ENCODE measurements at places on chromosomes 12 and 14.

DNA sequence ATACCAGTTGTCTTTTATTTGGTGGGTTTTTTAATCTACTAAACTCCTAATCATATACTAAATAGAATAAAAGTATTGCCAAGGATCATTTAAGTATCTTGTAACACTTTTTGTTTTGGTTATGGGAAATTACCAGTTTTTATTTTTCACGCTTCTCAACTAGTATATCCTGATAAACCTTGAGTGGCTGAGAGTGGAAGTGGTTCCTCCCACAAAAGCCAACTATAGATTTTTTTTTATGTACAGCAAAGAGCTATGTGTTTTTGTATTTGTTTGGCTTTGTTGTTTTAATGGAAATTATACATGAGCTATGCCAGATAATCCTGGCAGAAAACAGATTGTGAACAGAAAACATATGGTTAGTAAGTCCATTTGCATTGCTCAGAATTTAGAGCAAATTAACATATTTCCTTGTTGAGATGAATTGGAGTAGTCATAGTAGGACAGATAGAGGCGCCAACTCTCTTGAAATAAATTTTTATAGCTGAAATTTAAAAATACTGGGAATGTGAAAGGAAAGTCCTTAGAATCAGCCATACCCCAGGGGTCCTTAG is 60.9 kb upstream of the PSMA6 start:
- DNase-seq = no peak

GRCh38 chr14:101155575-101155974 is 252.1 kb upstream of the RTL1 start:
- no peak for DNase-seq

GRCh38 chr12:115790526-115790925 is 487.0 kb downstream of the MED13L start:
- no peak for DNase-seq

DNA sequence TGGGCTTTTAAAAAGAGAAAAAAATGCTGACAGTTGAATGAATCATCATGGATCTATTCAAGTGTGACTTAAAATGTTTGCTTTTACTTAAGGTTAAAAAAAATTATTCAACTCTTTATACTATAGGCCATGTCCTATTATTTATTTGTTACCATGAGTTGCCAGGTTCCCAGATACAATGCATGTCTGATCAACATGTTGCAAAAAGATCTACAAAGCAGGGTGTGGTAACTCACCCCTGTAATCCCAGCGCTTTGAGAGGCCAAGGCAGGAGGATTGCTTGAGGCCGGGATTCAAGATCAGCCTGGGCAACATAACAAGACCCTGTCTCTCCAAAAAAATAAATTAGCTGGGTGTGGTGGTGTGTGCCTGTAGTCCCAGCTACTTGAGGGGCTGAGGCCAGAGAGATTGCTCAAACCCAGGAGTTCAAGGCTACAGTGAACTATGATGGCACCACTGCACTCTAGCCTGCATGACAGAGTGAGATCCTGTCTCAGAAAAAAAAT is 460.8 kb downstream of the BCAT1 start:
- DNase-seq = no peak

DNA sequence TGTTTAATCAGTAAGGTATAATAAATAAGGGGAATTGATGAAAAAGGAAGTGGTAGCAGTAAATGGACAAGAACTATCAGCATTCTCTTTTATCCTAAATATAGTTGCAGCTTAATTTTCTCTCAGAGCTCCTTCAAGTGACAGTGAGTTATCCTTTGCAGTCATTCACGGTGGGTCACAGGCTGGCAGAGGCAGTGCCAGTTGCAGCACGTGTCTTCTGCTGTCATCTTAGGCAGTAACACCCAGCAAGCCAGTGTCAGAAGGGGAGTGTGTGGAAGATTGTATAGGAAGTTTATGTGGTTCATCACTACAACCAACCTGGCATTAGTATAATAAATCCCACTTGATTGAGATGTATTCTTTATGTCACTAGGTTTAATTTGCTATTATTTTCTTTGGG is 170.0 kb downstream of the CCDC91 start:
- no peak for DNase-seq

- DNase-seq = no peak
Measured at GRCh38 chr14:79196216-79196615, 1015.1 kb downstream of the DIO2 start.

DNA sequence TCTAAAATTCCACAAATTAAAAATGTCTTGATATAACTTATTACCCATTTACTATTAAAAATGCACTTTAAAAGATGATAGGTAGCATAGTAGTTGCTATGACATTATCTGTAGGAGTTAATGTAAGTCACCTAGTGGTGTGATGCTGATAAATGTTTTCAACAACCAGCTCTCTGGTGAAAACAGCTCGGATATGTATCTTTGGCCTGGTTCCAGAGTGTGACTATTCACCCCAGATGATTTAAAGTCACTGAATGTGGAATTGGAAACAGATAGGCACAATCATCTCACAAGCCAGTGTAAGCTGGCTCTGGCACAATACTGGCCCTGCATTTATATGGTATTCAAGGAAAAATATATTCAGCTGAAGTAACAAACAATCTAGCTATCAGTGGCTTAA is 9.2 kb upstream of the CCDC196 start:
- DNase-seq = no peak

DNA sequence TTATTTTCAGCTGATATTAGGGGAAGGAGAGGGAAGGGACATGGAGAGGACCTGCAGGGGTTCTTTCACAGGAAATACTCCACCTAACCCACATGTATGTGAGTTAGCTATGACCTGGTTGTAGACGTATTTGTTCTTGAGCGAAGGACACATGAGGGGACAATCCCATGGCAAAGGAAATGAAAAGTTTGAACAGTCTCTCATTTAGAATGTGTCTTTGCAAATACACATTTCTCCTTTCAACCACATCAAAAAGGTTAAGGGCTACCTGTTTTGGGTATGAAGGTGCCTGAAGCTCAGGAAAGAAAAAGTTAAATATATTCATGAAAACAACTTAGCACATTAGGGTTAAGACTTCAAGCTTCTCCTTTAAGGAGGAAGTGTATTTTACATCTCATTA is 7.4 kb downstream of the PYGL start:
- no peak for DNase-seq

DNA sequence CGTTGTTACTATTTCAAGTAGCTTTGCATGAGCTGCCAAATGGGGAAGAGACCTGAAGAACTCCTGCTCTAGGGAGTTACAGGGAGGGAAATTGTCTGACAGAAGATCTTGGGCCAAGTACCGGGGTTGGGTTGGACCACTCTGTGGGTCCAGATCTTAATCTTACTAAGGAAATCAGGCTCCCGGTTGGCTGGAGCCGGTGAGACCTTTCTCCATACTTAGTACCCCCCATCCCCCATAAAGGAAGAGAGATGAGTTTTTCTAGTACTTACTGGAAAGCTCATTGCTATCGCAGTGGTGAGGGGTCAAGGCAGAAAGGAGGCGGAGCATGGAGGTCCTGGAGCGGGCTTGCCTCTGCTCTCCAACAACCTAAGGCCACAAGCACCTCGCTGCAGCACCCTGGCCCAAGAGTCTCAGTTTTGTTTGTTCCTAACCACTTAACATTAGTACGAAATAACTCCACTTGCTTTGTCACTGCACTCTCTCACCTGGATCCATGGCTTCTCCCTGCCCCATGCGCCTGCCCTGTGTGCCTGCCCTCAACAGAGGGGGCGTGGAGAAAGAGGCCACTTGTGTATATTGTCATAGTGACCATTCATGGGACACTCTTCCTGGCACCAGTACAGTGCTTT is 6.8 kb upstream of the UNC119B start:
- no peak for DNase-seq

GRCh38 chr14:36339816-36340215 is 19.4 kb upstream of the MBIP start:
- no peak for DNase-seq

DNA sequence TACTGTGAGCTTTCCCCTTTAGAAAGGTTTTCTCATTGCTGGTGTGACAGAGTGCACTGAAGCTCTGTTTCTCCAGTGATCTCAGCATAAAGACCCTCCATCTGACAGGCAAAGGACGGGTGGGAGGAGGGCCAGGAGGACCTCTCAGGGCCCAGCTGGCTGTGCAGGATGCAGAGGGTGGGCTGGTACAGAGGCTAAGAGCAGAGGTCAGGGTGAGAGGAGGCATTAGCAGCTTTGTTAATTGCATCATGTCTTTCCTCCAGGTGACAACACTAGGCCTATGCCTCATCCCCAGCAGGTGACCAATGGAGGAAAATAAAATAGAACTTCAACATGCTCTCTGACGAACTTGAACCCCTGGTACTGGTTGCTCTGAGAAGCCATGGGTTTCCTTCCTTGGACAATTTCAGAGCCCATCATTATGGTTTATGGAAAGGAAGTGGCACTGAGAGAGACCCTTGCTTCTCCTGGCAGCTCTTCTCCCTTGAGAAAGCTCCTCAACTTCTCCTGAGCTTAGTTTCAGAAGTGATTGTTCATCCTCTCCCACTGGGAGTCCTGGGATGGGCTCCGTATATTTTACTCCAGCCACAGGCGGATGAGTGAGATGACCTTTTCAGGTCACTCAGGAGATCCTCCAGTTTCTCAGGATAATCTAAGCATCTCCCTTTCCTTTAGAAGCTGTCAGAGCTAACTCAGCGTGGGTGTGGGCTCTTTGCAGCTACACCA is 45.8 kb upstream of the ATP23 start:
- DNase-seq = no peak

- DNase-seq = peak; percentile 62
Measured at GRCh38 chr14:103871596-103872480, 24.5 kb upstream of the PPP1R13B start.

- DNase-seq = no peak
Measured at GRCh38 chr14:96508900-96509299, 6.7 kb downstream of the PAPOLA start.

- no peak for DNase-seq
Measured at GRCh38 chr12:27382171-27382795, 49.6 kb downstream of the BMAL2 start.

DNA sequence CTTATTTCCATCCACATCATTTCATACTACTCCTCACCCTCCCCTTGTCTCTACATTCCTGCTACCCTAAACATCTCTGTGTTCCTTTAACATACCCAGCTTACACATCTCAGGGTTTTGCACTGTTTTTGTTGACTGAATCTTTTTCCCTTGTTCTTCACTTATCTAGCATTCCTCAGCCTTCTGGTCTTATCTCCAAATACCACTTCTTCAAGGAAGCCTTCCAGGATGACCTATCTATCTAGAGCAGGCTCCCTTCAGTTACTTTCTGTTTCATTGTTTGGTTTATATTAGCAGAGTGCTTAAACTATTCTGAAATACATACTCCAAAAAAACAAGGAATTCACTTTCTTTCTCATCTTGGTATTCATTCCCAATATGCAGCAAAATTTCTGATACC is 353.1 kb downstream of the NAV3 start:
- DNase-seq = no peak

DNA sequence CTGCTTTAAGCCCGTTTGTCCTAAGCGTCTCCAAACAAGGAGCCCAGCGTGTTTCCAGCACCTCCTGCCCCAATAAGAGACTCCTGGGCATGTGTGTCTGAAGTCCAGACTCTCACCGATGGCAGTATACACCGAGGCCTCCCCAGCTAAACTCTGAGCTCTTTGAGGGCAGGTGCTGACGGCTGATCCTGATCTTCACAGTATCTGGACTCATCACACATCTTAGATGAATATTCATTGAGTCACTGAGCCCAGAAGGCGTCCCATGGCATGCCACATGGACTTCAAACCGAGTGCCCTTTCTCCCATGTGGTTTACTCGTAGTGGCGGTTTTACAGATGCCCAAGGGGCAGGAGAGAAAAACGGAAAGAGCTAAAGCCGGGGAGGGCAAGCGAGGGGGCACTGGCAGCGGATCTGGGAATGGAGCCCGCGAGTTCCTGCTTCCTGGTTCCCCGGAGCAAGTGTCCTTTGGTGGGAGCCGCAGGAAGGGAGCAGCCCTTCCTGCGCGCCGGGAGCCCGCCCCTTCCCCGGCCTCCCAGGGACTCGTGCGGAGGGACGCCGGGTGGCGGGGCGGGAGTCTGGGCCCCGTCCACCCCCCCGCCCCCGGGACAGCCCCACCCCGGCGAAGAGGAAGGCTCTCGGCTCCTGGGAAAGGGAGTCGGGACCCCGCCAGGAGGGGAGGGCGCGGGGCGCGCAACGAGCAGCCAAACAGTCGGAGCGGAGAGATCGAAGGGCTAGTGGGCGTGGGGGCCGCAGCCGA is 585 bp upstream of the TEAD4 start:
- peak; percentile 4 for DNase-seq

DNA sequence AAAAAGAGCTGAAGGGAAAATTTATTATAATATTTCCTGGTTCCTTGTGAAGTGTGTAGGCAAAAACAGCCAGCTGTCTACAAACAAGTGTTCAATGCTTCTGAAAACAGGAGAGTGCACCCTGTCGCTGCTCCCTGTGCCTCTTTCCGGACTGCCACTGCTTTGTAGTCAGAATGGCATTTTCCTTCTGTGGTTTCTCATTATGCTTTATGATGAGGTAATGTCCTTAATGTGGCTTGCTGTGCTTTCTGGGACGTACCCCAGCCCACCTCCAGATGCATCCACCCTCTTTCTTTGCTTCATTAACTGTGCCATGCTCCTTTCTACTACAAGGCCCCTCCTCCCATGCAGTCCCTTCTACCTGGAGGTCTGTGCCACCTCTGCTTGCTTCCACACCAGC is 148.1 kb downstream of the SYT1 start:
- no peak for DNase-seq

DNA sequence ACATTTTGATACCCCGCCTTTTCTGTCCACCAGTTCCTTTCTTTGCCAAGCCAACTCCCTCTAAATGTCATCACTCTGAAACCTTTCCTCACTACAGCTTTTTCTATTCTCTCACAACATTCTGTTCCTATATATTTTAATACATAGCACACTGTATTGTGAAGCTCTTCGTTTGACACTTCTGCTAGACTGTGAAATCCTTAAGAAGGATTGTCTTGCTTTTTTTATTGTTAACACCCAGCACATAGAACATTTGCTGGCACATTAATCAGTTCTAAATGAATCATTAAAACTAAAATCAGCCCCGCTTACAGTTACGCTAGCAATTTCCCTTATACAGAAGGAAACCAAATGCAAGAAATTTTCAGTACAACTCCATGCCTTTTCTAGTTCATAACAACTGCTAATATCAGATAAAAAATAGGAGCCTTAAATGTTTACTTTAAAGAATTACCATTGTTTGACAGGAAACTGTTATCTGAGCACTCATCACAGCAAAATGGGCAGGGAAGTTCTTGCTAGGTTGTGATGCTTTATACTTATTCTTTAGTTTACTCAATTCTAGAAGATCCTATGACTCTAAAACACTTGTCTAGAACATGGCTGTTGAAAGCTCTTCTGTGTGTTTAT is 93.5 kb downstream of the PPP1R12A start:
- DNase-seq = no peak

- no peak for DNase-seq
Measured at GRCh38 chr14:93137864-93138263, 22.1 kb upstream of the ITPK1 start.

GRCh38 chr12:47892819-47893218 is 12.0 kb downstream of the VDR start:
- no peak for DNase-seq

DNA sequence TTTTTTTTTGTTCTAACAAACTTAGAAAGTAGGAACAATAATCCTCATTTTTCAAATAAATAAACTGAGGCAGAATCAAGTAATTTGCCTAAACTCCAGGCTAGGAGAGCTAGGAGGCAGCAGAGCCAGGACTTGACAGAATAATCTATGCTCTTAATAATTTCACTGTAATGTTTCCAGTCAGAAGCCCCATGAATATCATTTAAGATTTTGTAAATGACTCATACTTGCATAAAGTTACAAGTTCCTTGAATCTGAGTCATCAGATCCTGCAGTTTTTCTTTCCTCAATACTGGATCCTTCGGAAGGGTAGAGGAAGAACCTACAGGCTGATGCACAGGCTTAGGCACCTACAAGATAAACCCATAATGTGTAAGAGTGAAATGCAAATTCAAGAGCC is 29.0 kb downstream of the CAPRIN2 start:
- no peak for DNase-seq

GRCh38 chr14:68650404-68650994 is 142.4 kb downstream of the ZFP36L1 start:
- no peak for DNase-seq
